ENCODE measurements at places on chromosomes 11 and 22.

DNA sequence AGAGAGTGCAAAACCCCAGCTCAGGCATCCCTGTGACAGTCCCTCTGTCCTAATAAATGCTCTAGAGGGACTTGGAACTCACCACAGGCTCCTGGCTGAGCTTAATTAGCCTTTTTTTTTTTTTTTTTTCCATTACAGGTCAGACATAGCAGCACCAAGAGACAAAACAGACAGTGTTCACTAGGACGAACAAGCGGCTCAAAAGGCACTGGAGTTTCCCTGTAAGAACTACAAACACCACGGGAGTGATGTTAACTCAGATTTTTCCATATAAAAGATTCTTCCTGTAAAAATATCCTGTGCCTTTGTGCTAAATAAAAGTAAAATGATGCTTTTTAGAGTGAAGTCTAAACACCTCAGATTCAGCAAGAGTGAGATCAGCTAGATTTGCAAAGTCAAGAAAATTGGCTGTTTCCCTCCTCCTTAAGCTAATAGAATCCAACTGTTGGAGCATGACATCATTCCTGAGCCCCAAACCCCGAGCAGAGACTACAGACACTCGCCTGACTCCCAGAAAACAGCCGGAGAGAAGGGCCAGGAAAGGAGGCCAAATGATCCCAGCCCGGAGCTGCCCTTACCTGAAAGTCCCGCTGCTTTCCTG lies 101.0 kb upstream of the AKIP1 start:
- no peak for DNase-seq

DNA sequence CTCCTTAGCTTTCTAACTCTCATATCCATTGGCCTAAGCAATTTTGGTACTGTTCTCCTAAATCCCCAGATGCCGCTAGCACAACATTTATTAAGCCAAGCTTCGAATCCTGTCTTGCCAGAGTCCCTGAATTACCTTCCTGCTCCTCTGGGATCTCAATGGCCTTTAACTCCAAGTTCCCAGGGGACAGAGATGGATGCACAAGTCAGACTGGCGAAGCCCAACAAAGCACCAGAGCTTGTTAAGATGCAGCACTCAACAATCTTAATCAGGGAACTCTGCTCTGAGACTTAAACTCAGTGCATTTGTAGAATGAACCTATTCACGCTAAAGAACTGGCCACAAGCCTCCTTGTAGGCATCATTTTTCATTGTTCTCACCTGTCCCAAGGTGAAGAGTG lies 9.4 kb downstream of the GALNT18 start:
- no peak for DNase-seq

DNA sequence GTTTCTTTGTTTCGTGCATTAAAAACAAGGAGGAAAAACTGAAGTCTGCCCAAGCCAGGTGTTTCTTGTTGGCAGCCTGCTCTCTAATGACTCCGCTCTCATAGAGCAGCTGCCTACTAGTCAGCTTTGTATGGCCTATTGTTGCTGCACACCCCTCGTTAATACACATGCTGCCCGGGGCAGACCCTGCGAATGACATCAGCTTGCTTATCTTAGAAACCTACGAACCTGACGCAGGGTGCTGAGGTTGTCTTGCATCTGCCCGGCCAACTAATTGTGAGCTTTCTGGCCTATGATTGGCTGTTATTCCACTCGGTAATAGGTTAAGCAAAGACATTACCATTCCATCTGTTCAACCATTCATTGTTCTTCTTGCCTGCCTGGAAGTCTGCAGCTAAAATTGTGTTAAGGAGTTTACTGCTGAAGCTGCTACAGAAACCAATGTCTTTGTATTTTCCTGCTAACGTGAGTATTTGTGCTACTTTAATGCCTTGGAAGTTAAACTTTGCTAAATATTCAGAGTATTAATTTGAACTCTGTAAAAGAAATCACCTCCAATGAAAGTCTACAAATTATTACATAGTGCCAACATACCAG lies 37.5 kb downstream of the ZC3H12C start:
- DNase-seq, result no peak

DNA sequence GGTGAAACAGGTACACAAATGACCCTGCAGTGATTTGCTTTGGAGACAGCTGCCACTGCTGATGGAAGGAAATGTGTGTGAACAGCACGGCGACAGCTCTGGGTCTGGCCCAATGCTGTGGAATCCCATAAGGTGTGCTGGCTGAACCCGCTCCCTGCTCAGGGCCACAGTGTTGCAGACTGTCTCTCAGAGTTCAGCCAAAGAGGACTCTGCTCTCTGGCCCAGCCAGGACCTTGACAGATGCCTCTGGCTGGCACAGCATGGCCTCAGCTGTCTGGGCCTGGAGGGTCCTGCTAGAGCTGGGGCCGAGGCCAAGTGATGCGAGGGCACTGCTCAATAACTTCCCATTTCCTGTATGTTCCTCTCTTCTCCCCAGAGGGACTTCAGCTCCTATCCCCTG lies 5.3 kb upstream of the ABCC8 start:
- no peak for DNase-seq

- DNase-seq, result no peak
Measured at GRCh38 chr22:18060646-18061620, 16.9 kb upstream of the PEX26 start.

DNA sequence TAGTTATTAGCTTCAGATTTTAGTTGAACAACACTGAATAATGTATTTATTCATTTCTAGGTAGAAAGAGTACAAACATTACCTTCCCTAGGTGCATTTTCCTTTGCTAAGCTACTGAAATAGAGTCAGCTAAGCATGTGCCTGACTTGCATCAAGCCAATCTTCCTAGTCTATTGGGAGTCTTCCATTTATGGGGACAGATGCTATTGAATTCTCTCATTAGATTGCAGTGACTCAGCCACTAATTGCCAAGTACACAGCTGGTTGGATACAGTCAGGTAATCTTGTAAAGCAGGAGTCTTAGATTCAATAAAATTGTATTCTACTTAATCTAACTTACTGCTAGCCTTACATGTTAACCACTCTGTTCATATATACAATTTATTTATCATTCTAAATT lies 55.2 kb upstream of the RPS13 start:
- DNase-seq, result no peak

DNA sequence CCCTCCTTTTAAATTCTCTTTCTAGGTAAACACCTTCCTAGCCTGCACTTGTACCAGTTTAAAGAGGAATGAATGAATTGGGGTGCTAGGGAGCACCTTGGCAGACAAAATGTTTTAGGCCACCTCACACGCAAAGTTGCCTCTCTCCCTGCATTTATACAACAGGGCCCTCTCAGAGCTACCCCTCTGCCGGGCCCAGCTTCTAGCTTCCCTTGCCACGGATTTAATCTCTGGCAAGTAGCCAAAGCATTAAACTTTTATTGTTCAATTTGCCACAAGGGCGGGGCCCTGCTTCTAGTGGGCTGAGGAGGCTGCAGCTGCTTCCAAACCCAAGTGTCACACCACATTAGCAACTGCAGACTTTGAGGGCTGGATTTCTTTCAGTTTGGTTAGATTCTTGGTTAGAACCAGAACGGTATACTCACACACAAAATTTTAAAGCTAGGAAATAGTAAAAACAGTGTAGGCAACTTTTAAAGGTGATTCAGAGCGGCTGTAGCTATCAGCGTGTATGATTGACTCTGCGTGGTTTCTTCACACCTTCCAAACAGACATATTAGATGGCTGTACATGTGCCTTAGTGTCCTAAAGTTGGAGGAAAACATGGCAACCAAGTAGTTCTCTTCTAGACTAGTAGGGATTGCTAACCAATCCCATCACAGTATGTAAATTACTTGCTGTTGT lies 6.5 kb downstream of the KREMEN1 start:
- DNase-seq, result no peak

DNA sequence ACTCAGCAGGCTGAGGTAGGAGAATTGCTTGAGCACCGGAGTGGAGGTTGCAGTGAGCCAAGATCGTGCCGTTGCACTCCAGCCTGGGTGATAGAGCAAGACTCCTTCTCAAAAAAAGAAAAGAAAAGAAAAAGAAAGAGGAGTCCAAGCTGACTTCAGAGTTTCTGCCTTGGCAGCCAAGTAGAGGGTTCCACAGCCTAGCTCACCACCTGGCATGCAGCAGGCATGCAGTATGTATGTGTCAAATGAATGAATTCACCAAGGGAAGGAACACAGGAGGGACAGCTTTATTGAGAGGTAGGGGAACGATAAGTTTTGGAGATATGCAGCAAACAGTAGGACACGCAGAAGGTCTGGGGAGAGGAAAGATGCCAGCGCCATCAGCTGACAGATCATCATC lies 230.4 kb downstream of the BUD13 start:
- no peak for DNase-seq

DNA sequence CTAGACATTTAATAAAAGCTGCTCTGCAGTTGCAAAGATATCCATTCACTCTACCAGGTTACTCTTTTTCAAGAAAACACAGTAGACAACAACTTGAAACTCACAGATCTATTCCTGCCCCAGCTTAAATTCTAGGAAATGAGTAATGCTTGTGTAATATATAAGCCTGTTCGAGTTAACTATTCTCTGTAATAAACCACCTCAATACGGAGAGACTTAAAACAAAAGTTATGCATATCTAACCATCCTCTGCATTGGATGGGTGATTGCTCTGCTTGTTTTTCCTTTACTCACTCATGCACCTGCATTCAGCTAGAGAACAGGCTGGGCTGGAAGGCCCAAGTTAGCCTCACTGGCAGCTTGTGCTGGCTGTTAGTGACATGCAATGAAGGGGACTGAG lies 13.3 kb downstream of the LRRC4C start:
- DNase-seq, result no peak

GRCh38 chr22:36341640-36342041 lies 46.1 kb downstream of the MYH9 start:
- no peak for DNase-seq

DNA sequence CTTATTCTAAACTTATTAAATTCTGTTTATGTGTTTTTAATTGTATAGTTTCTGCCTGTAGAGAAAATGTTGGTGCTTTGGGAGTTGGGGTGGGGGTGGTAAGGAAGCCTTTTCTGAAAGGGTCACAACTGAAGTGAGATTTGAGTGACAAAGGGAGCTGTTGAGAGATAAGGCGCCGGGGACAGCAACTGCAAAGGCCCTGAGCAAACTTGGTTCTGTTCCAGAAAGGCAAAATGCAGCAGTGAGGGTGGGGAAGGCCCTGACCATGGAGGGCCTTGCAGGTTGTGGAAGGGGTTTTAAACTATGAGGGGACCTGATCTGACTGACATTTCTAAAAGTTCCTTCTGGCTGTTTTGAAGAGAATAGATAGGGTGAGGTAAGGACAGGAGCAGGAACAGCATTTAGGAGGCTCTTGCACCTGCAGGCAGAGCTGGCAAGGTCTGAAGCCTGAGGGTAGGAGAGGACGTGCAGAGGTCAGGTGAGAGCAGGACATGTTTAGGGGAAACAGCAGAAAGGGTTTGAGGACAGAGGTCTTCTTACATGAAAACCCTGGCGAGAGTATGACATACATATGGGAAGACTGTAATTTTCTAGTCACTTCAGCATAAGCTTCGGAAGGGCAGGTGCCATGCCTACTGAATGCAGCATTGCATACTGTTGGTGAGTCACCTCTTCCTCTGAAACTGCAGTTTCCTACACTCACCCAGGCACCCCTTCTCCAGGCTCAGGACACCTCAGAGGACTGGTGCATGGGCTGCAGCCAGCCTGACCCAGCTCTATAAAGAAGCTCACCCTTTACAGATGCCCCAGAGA lies 190.7 kb downstream of the SNX19 start:
- no peak for DNase-seq

DNA sequence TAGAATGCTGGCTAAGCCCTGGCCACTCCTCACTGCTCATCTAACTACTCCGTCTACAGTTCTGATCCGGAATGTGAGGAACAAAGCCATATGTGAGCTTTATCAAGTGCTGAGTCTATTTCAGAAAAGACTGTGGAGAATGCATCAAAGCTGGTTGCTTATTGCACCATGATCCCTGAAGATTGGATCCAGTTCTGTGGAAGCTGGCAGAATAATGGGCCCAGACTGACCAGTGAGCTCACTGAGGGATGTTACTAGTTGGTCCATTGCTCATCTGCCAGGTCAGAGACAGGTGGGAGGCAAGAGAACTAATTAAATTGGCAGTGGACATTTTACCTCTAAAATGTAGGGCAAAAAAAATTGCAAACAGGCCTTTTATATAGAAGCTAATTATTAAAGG lies 681.3 kb downstream of the NTM start:
- DNase-seq, result no peak

- no peak for DNase-seq
Measured at GRCh38 chr11:118804094-118804493, 13.1 kb upstream of the DDX6 start.

DNA sequence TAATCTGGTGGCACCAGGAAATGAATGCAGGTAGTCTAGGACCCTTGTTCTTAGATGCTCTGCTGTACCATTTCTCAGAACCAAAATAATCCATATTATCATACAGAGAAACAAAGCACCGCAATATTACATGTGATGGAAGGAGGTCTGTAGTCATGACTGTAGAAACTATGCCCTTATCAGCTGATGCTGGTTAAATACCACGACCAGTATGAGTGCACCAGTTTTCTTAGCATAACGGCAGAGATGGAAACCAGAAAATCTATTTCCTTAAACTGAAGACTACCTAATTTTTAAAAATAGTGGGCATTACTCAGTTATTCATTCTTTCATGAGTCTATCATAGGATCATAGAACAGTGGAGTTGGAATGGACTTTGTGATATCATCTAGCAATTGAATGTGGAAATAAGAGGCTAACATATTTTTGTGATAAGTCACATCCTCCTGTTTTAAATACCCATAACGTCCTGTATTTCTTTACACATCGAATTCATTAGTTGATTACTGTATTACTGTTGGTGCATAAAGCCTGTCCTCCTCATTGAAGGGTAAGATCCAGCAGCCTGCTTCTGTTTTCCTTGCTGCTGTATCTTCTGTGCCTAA lies 15.1 kb downstream of the JHY start:
- no peak for DNase-seq

DNA sequence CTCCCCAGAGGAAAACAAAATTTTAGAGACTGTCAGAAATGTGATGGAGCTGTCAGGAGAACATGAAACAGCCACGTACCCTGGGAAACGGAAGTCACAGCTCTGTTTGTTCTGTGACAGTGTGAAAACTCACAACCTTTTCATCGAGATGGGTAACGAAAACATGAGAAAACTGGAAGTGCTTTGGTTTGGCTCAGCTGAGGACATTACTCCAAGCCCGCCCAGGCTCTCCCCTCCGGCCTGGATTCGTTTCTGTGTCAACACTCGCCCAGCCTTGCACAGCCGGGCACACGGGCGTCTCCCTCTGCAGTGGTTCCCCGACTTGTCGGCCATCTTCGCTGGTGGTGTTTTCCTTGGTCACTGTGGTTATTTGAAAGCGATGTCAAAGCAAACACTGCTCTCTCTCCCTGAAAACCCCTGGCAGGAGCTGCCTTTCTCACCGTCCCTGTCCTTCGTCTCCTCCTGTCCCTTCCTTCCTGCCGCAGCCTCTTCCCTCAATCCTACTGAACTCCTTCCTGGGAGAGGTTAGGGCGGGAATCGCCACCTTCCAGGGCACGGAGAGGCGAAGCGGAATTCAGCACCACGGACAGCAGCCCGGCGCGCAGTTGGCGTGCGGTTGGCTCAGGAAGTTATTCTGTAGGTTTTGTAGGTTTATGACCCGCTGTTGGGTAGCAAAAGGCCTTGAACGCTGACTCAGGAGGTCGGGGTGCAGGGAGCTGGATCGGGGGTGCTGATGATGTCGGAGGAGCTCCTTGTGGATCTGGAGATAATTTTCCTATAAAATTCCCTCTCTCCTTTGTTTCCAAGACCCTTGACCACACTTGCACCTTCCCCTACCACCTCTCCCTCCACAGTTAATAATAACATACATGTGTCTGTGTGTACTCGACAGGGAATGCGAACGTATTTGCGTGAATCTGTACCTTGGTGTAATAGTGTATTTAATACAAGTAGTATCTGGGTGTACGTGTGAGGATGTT lies 13.1 kb upstream of the RPS19BP1 start:
- DNase-seq, result no peak

- DNase-seq, result no peak
Measured at GRCh38 chr11:48063424-48063978, 83.1 kb downstream of the PTPRJ start.
